ENCODE measurements at places on chromosomes 12 and 14. TPM values are rescaled to one million over a fixed set of nuclear protein-coding genes. Genes with fewer than 3 reads are reported as not detected.

The MYF5 gene
- total RNA-seq, result not detected

The RAD51B gene
- total RNA-seq, result 2.9 TPM

The CFAP251 gene
- total RNA-seq, result 0.09 TPM

The RNF212B gene
- total RNA-seq, result not detected

The COX8C gene
- total RNA-seq, result not detected

The KRT2 gene
- not detected for total RNA-seq
